ENCODE measurements at places on chromosomes 3 and 15.

- peak; percentile 17 for DNase-seq
These were observed 216.8 kb downstream of the ERC2 start for GRCh38 chr3:56251343-56251945.

DNA sequence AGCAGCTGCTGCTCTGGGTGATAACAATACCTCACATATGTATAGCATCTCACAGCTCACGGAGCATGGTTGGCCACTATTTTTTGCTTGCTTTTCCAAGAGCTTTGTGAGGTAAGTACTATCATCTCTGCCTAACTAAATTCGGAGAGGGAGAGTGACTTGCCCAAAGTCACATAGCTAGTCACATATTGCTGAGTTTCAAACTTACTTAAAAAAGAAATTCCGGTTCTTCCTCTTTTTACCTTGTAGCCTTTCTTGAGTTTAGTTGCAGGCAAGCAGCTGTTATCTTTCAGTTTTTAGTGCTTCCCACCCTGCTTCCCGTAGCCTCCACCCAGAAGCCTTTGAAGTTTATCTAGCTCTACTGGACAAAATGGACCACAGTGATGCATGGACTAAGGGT lies 309.2 kb downstream of the PDCD6IP start:
- DNase-seq: no peak

- DNase-seq: no peak
These were observed 537.5 kb downstream of the ZPLD1 start for GRCh38 chr3:102972350-102972749.

DNA sequence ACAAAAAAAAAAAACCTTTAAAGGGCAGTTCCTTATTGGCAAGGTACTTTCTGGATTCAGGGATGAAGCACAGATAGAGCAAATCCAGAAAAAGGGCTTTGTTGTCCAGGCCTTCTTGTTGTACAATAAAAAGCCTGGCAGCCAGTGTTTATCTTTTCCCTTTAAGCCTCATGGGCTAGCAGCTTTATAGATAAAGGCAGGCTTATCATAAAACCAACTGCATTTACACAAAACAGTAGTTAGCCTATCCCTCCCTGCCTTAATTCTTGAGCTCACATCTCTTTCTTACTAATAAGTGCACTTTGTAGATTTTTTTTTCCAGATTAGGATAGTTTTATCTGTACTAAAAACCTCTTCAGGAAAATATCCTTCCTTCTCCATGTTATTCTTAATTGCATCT lies 662.8 kb upstream of the CCDC54 start:
- DNase-seq: no peak

DNA sequence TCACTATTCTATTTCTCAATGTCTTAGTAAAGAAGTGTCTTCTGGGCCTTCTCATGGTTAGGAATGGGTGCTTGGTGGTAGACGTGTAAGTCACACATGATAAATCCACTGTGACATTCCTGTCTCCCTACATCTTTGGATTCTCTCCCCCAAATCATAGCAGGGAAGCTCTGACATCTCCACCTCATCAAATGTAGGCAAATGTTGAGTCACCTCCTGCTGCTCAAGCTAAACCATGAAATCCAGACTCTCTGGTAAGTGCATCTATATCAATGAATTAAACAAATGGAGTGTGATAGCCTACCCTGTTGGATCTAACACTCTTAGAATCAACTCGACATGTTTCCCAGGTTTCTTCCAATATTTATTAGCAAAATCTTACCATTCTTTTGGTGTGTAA lies 42.8 kb upstream of the RPL35A start:
- no peak for DNase-seq

DNA sequence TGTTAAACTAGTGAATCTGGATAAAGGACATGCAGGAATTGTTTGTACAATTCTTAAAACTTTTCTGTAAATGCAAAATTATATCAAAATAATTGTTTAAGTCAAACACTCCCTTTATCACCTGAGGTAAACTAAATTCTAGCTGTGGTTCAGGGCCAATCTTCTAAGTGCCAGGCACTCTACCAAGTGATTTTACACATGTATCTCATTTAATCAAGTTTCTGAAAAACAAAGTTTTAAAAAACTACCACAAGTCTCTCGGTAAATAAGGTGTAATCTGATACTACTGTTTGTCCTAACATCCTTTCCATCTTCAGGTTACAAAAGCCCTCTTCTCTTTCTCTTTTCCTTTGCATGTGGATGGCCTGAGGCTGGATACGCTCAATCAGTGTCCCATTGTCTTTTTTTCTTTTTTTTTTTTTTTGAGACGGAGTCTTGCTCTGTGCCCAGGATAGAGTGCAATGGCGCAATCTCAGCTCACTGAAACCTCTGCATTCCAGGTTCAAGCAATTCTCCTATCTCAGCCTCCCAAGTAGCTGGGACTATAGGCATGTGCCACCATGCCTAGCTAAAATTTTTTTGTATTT lies 19.3 kb downstream of the IFT80 start:
- no peak for DNase-seq

GRCh38 chr15:35624881-35625280 lies 78.9 kb upstream of the DPH6 start:
- DNase-seq: no peak

- DNase-seq: no peak
These were observed 66.7 kb downstream of the BBX start for GRCh38 chr3:107589454-107589853.

- no peak for DNase-seq
These were observed 1.5 kb downstream of the CDC25A start for GRCh38 chr3:48186631-48187300.

- no peak for DNase-seq
These were observed 16.1 kb downstream of the AMOTL2 start for GRCh38 chr3:134357914-134358811.

GRCh38 chr3:125069452-125069851 lies 13.7 kb upstream of the HEG1 start:
- DNase-seq: no peak

- no peak for DNase-seq
These were observed 575.4 kb downstream of the NTRK3 start for GRCh38 chr15:87681104-87681503.

- no peak for DNase-seq
These were observed 2.1 kb upstream of the ATP13A4 start for GRCh38 chr3:193556841-193557240.

GRCh38 chr15:50458348-50459112 lies 34.3 kb downstream of the USP8 start:
- DNase-seq: no peak

DNA sequence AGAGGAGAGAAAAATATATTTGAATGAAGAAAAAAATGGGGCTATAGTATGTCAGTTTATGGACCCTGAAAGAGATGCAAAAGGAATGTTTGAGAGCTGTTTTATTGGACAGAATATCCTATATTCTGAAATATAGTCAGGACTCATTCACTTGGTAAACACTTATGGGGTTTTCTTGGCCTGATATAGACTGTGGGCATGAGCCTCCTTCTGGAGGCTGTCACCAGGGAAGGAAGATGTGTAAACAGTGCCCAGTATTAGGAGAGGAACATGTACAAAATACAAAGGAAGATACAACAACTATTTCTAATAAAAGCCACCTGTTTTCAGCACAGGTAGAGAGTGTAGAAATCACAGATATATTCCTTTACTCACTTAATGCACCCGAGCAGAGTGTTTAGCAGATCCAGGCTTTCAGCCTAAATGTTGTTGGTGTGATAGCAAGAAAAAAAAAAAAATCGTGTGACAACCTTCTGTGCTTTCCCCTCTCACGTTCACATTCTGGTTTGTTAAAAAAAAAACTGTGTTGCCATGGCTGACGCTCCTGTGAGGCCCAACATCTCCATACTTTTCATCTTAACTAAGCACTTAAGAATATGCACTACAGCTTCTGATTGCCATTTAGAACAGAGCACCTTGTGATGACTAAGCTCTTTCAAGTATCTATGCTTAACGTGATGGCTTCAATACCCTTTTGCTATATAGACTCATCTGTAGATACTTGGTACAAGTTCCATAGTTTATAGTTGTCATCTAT lies 134.1 kb downstream of the MBNL1 start:
- no peak for DNase-seq

DNA sequence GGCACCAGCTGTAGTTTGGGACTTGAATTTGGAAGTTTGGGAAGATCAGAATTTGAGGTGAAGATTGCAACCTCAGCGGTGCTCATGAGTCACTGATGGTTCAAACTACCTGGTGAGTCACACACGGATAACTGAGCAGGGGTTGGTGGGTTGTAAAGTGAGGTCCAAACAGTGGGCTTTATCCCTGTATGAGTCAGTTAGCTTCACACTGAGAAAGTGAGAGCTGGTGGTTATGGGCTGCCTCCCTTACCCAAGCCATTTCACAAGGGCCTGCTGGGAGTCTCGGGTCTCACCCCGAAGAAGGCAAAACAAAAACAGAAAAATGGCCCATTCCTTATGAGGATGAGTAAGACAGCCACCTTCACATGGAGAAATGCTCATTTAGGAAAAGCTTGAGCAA lies 77.0 kb downstream of the ITGA11 start:
- no peak for DNase-seq

DNA sequence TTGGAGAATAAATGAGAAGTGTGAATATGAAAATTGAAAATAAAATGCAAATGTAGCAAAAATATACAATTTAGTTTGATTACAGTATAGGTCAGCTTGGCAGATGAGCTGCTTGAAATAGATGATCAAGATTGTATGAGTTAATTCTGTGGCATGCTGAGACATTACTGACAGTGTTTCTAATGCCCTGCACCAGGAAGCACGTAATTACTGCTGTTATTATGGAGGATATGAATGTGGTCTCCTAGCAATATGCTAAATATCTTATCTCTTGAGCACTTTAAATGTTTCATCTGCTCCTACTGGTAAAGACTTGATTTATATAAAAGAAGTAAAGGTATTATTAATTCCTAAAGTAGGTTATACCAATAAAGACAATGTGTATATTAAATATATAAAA lies 1015.5 kb downstream of the PLOD2 start:
- DNase-seq: no peak

DNA sequence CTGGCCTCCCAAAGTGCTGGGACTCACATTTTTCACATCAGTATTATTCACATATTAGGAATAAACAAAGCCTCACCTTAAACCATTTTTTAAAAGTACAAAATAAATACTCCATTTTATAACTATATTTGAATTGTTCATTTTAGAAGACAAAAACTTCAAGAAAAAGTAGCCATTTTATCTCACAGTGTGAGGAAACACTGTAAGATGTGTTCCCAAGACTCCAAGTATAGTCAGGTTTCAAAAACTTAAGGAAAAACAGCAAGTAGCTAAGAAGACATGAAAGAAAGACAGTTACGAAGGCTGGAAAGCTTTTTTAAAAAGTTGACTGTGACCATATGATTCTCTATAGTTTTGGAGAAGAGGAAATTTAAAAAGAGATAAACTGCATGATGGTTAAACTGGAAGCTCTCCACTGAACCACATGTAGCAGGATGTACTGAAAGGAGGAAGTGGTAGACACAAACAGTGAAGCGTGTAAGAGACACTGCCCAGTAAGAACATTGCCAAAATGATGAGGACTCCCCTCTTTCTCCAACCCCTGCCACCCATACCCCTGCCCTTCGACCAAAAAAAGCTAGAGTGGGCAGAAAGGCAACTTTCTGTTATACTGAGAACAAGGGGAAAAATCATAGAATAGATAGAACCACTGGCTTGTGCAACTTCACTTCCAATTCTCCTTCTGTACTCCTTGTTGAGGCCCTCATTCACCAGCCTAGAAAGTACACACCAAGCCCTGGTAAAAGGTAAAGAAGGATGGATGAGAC lies 6.2 kb upstream of the TMF1 start:
- DNase-seq: no peak

GRCh38 chr15:98442901-98443300 lies 205.4 kb upstream of the IGF1R start:
- no peak for DNase-seq

DNA sequence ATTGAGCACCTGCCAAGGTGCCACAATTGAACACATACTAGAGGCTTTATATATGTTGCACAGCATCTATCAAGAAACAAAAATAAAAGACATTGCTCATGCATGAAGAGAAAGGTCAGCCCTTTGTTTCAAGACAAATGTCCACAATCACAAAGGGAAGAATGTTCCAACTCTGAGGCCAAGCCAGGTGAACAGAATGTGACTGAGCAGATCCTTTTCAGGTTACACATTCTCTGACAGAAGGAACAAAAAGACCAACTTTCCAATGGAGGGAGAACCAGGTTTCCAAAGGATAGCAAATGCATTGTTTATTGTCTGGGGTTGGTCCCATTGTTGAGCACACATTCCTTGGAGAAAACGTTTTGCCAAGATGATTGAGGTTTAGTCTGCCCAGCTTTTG lies 50.2 kb upstream of the FAM174B start:
- no peak for DNase-seq

DNA sequence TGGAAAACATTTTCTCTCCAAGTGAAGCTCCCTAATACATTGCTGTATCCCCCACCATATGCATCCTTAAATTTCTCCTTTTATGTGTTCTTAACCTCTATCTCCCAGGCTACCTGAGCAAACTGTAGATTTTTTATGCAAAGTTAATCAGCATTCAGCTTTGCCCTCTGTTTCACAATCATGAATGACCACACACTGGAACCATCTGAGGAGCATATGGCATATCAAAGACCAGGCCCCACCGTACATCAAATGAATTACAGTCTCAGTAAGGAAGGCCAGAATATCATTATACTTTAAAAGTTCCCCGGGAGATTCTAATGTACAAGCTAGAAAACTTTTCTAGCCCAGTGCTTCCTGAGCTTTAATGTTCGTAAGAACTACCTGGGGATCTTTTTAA lies 115.5 kb upstream of the NECTIN3 start:
- DNase-seq: no peak

- DNase-seq: no peak
These were observed 424.2 kb upstream of the WNT5A start for GRCh38 chr3:55911266-55911665.

GRCh38 chr3:12148183-12148940 lies 10.3 kb downstream of the TIMP4 start:
- no peak for DNase-seq

DNA sequence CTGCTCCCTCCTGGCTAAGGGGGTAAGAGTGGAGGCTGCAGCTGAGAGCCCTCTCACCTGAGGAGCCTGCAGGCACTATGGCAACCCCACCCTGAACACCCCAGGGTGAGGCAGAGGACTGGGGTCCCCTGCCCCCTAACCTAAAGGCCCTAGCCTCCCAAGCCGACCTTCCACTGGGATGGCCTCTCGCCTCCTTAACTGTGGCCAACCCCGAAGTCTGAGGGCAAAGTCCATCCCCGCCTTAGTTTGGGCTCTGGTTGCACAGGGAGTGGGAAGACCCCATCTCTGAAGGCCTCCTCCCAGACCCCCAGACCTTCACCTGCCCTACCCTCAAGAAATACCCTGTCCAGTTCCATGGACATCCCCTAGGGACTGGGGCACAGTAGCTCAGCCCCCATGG lies 100.6 kb upstream of the PRR23E start:
- no peak for DNase-seq

DNA sequence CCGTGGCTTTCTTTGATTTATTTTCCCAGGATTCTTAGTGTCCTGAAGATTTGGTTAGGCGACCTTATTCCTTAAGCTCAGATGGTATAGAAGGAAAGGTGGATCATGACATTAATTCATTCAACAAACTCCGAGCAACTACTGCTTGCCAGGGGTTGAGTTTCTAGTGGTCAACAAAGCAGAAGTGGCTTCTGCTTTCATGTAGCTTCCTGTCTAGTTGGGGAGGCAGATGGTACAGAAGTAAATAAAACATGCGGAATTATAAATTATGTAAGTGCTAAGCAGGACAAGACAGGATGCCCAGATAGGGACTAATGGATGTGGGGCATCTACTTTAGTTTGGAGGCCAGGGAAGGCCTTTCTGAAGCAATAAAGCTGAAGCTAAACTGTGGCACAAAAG lies 15.6 kb downstream of the EEFSEC start:
- DNase-seq: no peak

Data from stimulated activated CD4-positive, alpha-beta T cell treated with anti-CD3 and anti-CD28 coated beads, Interleukin-12 subunit alpha, Interleukin-12 subunit beta, amount 100 ng/mL, for 24 hours (primary cell).